ENCODE measurements at places on chromosomes 5 and 9.

GRCh38 chr5:160311491-160312133 lies 752 bp downstream of the CCNJL start:
- DNase-seq, result no peak

DNA sequence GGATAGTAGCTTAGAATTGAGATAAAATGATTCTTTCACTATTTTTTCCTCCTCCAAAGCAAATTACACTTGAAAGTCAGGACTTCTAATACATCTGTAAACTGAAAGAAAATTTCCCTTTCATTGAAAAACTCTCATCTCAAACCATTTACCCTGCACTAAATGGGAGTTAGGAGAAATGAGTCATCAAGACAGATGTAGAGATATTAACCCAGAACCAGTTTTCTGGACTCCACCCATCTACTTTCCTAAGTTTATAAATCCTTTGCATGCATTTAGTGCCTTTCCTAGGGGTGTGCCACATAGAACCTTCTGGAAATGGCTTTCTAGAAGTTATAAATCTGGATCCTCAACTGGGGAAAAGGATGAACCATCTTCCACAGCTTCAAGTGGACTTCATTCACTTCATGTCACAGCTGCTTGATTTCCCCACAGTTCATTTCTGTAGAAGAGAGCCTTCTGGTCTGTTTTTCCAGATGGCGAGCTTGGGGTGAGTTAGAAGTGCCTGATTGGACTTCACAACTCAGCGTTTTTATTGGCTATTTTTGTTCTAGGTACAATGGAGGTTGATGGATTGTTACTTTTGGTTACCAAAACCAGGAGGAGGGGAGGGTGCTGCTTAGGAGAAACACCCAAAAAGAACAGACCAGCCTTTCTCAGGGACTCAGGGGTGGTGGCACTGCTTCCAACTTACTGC lies 72.5 kb upstream of the GPR151 start:
- no peak for DNase-seq

GRCh38 chr5:32562843-32563242 lies 22.5 kb upstream of the SUB1 start:
- DNase-seq, result no peak

DNA sequence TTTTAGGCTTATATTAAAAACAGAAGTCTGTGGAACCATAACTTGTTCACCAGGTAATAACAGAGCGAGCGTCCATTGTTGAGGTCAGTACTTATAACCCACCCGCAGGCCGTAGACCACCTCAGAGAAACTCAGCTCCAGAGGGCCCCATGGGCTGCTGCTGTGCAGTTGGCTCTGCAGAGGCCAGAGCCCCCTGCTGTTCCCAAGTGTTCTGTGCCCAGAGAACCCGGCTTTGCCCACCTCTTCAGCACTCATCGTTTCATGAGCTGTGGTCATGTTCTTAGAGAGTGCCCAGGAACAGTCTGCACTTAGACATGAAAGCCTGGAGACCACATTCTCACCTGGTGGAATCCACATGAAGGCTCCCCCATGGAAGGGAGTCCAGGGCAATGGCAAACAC lies 50.4 kb upstream of the SLC2A8 start:
- DNase-seq, result no peak

GRCh38 chr9:12425878-12426864 lies 267.0 kb upstream of the TYRP1 start:
- no peak for DNase-seq

DNA sequence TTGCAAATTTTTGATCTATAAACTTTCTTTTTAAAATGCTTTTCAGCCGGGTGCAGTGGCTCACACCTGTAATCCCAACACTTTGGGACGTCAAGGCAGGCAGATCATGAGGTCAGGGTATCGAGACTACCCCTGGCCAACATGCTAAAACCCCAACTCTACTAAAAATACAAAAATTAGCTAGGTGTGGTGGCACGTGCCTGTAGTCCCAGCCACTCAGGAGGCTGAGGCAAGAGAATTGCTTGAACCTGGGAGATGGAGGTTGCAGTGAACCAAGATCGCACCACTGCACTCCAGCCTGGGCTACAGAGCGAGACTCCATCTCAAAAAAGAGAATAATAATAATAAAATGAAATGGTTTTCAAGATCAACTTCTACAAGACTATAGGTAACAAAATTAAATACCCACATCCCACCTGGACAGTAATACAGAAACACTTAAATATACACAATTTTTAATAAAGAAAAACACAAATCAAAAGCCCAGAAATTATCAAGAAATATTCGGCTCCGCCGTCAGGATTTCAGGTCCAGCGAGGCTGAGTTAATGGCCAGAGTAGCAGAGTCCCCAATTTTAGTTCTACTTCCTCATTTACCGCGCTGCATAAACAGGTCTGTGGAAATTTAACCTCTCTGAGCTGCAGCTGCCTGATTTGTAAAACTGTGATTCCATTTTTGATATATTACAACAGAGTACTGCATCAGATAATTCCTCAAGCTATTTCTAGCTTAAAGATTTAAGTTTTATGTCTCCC lies 4.0 kb downstream of the TUT7 start:
- DNase-seq, result no peak

DNA sequence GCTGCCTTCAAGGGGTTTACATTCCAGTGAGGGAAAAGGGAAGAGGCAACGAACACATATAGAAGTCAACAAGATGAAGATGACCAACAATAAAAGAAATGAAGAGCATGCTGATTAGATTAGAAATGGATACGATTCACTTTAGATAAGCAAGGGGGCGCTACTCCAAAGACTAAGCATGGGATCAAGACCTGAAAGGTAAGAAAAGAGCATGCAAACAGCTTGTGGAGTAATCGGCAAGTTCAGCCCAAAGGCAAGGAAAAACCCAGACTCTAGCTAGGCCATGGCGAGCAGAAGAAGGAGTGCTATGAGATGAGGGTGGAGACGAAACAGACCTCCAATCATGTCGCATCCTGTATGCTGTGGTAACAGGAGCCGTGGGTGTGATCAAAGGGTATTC lies 124.4 kb downstream of the FANCC start:
- no peak for DNase-seq

Measured in hematopoietic multipotent progenitor cell treated with erythropoietin and hydrocortisone succinate and interleukin-3 and kit ligand, for 17 days (in vitro differentiated cells).